Stimulated activated naive CD8-positive, alpha-beta T cell treated with anti-CD3 and anti-CD28 coated beads, Interleukin-15, amount 100 ng/mL, for 72 hours (primary cell): ENCODE measurements at places on chromosomes 16 and 17.

- DNase-seq, result no peak
Measured at GRCh38 chr16:49467540-49468372, 94.2 kb downstream of the C16orf78 start.

DNA sequence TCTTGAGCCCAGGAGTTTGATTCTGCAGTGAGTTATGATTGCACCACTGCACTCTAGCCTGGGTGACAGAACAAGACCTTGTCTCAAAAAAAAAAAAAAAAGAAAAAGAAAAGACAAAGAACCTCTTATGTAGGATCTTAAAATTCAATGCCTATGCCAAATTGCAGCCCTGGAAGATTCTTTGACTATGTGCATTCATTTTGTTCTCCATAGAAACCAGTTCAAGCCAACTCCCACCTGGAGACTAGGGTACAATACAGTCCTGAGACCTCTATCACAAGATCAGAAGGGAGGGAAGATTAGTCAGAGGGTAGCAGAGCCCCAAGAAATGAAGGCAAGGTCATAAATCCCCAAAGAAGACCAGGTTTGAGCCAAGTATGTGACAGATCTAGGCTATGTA lies 90.6 kb upstream of the HAS3 start:
- no peak for DNase-seq

- no peak for DNase-seq
Measured at GRCh38 chr16:55964923-55965475, 89.8 kb upstream of the CES5A start.

DNA sequence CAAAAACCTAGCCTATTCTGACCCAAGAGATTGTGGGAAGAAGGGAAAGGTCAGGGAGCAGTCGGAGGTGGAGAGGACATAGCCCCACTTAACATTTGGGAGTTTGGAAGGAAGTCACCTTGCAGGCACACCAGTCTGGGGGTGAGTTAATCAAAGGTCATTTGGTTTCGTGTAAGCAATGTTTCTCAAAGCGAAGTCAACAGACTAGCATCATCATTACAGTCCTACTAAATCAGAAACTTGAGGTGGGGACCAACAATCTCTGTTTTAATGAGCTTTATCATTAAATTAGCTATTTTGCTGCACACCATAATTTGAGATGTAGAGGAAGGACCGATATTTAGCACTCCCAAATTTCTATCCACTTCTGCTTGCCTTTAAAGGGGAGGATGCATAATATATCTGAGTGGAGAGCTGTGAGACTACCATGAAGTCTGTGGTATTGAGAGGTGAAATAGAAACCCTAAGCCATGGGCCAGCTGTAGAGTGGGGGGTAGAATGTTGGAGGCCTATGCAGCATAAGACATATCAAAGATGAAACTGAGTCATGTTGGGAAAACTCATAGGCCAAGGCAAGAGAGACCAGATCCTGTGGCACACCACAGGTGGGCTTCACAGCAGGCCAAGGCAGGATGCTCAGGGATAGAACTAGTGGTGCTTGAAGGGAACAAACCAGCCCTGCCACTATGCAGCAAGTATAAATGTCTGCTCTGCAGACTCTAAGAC lies 141.7 kb upstream of the ANKFN1 start:
- no peak for DNase-seq

DNA sequence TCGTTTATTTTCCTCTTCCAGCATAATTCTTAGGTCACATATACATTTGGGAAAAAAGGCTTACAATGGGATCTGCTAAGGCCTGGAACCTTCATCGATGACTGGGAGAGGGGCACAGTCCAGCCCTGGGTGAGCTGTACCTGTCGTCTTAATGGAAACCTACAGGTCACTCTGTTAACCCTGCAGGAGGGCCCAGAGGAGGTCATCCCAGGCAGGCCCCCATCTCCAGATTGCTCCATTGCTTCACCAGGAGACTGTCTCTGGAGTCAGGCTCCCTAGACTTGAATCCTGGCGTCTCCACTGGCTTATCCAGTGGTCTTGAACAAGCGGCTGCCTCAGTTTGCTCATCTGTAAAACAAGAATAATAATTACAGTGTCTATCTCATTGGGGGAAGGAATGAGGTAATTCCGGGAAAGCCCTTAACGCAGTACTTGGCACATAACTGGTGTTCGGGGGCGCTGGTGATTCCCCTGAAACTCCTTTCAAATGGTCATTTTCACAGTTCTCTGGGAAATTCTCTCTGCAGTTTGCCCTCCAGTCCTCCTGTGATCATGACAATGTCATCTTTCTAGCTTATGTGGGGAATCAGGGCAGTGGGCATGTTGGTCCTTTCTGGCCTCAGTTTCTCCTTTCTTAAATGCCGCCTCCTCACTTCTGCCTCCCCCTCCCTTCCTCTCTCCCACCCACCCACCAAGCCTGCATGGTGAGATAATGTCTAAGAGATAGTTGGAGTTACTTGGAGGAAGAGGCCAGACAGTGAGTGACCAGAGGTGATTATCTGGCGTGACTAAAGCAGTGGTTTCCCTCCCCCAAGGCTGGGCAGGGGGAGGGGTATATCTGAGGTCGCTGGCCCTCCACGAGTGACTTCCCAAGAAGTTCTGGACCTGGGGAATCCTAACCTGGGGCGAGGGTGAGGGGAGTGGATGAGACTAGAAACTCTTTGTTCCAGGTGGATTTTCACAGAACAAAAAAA lies 31.3 kb upstream of the TAC4 start:
- no peak for DNase-seq

- DNase-seq, result no peak
Measured at GRCh38 chr16:71919035-71919434, 23.7 kb downstream of the IST1 start.

DNA sequence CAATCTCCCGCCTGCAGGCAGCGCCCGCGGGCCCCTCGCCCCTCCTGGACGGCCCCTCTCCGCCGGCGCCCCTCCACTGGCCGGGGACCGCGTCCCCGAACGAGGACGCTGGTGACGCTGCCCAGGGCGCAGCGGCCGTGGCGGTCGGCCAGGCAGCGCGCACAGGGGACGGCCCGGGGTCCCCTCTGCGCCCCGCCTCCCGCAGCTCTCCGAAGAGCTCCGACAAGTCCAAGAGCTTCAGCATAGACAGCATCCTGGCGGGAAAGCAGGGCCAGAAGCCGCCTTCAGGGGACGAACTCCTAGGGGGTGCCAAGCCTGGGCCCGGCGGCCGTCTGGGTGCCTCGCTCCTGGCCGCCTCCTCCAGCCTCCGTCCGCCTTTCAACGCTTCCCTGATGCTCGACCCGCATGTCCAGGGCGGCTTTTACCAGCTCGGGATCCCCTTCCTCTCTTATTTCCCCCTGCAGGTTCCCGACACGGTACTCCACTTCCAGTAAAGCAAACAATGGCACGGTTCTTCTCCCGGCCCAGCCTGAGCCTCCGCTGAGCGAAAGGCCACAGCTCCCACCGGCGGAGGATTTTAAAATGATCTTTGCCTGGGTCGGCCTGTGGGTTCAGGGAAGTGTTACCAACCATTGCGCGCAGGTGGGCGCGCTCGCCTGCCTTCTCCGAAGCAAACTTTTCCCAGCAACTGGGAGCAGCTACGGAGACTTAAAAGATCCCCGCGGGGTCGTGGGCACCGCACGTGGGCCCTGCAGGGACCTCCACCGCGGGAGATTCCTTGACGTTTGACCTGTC lies 1.1 kb downstream of the FOXL1 start:
- no peak for DNase-seq

- peak; percentile 75 for DNase-seq
Measured at GRCh38 chr17:40111221-40112128, 10.3 kb upstream of the MSL1 start.

- no peak for DNase-seq
Measured at GRCh38 chr16:59108374-59108773, 374.3 kb upstream of the GOT2 start.

- DNase-seq, result no peak
Measured at GRCh38 chr16:82629441-82630027, 2.8 kb downstream of the CDH13 start.

- no peak for DNase-seq
Measured at GRCh38 chr17:68029512-68030215, 5.9 kb upstream of the KPNA2 start.

DNA sequence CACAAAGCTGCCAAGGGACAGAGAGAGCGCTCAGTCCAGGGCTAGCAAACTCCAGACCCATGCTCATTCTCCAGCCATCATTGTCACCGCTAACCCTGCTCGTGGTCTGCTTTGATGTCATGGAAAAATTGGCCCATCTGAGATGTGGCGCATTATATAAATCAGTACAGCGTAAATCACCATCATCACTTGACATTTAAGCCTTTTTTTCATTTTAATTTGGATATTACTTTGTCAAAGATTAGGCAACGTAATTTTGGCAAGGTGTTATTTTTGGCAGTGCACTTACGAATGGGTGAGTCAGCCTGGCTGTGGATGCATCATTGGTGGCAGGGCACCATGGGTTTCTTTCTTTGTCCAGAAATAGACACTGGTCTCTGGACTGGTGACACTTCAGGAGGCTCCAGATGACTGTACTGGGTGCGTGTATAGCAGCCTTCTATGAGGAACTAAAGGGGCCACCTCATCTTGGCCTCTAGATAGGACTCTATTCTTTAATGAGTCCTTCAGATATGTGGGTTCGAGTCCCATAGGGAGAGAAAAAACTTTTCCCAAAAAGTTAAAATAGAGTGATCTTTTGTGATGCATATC lies 166.3 kb downstream of the MSI2 start:
- no peak for DNase-seq

DNA sequence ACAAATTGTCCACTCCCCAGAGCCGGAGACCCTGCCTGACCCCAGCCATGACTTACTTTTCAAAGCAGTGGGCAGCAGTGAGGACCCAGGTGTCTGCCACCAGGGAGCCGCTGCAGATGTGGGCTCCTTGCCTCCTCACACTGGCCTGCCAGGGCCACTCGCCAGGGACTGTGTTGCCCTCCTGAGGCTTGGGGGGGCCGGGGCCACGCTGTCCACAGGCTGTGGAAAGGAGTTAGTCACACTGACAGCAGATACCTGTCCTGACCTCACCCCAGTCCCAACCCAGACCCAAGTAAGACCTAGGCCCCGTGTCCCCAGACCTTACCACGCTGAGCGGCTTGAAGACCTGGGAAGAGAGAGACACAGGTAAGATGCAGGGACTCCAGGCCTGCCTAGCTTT lies 1.3 kb downstream of the PRSS53 start:
- no peak for DNase-seq

GRCh38 chr17:77451894-77452852 lies 311.4 kb downstream of the SEC14L1 start:
- peak; percentile 44 for DNase-seq

- DNase-seq, result no peak
Measured at GRCh38 chr16:29009050-29009837, 24.4 kb downstream of the LAT start.

DNA sequence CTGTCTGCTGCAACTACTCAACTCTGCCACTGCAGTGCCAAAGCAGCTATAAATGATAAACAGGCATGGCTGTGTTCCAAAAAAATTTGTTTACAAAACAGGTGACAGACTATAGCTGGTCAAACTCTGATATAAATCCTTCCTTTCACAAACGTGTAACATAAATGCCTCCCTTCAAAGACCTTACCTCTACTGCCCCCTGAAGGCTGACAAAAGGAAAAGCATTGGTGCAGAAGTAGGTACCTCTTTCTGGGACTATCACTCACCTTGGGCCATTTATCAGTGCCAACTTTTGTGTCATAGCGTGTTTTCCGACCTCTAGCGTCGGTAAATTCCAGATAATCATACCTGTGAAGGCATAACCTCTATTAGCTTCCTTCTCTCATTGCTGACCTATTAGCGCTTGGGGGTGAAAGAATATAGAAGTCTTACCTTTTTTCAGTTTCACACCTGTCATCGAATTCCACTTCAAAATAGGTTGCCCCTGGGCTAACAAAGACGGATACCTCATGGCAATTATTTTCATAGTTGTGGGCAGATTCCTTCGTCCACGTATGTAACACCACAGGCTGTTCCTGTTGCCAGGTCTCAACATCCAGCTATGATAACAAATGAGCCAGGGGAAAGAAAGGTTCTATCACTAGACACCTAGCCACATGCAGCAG lies 67.9 kb downstream of the ZZEF1 start:
- no peak for DNase-seq

- no peak for DNase-seq
Measured at GRCh38 chr17:64323774-64324173, 60.7 kb upstream of the TEX2 start.

GRCh38 chr16:17555176-17555575 lies 84.4 kb upstream of the XYLT1 start:
- no peak for DNase-seq

- DNase-seq, result no peak
Measured at GRCh38 chr16:56935201-56935600, 3.3 kb downstream of the HERPUD1 start.

DNA sequence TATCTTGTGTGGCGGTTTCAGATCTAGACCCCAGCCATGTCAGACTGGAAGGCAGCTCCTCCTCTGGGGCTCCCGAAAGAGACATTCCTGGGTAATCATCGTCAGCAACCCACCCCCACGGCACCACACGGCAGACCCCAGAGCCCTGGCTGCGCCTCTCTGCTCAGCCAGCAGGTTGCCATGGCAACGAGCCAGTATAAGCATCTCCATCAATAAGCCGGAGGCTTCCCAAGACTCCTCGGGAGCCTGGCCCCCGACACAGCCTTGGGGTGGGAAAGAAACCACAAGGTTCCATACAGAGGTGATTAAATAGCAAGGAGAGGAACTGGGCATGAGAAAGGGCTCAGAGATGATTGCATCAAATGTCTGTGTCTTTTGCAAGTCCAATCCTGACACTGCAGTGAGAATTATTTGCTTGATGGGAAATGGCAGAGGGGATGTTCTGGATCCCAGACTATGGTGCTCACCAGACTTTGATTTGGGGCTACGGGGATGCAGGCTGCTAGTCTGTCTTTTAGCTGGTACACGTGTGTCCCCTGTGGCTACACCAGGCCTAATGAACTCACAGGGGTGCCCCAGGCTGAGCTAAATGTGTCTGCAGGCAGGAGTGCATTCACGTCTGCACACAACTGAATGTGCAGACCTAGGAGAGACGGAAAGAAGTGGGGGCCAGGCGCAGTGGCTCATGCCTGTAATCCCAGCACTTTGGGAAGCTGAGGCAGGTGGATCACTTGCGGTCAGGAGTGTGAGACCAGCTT lies 320.5 kb upstream of the TNRC6C start:
- DNase-seq, result no peak
